ENCODE measurements at places on chromosomes 6 and 20.

DNA sequence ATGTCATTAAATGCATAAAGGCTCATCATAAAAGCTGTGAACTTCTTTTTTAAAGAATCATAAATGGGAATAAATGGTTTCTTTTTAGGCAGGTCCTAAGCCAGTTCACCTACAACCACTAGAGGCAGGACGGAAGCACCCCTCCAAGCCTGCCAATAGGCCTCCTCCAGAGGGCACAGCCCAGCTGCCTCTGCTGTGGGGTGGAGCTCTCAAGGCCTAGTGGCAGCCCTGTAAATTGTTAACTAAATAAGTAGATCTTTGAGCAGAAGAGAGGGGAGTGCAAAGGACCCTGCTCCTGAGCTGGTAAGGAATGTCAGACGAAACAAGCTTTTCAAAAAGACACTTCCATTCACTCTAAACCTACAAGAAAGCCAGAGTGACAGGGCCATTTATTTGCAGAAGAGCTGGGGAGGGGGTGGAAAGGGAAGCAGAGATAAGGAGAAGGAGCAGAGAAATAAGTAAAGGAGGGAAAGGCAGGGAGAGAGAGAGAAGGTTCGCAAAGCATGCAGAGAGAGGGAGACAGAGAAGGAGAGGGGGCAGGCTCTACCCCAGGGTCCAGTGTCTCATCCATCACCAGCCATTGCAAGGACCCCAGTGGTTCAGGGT, 18.0 kb upstream of the MAFB start:
- no peak for DNase-seq

- DNase-seq, result no peak
Observed at GRCh38 chr6:156808287-156808686, 31.1 kb downstream of the ARID1B start.

GRCh38 chr20:63547725-63548480, at the start of gene SRMS:
Gene SRMS, minus strand, starts transcription at chr20:63547749. Its CDS starts 286 bp downstream, at chr20:63547463.
- no peak for DNase-seq

DNA sequence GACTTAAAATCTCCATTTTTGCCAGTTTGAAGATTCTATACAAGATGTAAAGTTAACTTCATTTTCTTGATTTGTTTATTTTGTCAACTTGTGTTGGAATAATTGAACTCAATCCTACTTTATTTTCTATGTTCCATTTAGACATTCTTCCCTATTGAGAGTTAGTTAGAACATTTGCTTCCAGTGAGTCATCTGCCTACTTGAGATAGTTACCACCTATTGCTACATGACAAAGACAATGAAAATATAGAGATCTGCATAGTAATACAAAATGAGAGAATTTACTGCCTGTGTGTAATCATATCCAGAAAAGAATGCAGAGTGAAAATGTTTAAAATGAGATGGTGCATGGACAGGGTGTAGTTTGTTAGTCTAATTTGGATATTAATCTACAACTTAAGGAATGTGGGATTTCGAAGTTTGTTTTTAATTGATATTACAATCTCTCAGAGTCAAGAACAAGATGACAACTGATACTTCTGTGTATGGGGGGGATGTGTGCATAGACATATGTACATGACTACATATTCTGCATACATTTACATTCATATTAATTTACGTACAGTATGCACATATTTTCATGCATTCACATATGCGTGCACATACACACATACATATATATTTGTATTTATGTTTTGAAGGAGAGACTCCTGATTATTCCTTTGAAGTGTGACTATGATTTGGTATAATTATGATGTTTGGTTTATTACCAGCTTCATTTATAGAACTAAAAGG, 420.1 kb downstream of the NKAIN2 start:
- no peak for DNase-seq

DNA sequence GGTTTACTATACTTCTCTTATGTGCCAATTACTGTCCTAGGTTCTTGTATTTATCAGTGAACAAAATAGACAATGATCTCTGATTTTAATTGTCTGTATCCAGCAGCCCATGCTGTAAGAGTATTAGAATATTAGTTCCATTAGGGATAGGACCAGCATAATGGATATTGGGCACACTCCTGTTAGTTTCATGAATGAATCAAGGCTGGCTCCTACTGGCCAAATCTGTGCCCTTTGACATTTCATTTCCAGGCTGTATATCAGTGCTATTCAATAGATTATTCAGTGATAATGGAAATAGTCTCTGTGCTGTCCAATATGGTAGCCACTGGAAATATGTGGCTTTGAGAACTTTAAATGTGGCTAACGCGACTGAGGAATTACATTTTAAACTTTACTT, 1007.9 kb upstream of the FLRT3 start:
- DNase-seq, result no peak

DNA sequence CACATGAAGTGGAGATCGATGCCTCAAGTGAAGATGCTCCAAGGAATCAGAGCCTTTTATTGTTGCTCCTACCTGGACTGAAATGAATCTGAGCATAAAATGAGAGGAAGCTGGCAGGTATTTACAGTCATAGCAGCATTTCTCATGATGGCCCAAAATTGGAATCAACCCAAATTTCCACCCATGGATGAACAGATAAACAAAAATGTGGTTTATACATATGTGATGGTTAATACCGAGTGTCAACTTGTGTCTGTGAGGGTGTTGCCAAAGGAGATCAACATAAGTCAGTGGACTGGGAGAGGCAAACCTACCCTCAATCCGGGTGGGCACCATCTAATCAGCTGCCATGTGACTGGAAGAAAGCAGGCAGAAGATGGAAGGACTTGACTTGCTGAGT, 178.2 kb downstream of the PTPRT start:
- DNase-seq, result no peak

- DNase-seq, result no peak
Observed at GRCh38 chr6:28607990-28608389, 82.3 kb downstream of the GPX5 start.

GRCh38 chr20:32792316-32792715, 27.4 kb upstream of the MAPRE1 start:
- no peak for DNase-seq

DNA sequence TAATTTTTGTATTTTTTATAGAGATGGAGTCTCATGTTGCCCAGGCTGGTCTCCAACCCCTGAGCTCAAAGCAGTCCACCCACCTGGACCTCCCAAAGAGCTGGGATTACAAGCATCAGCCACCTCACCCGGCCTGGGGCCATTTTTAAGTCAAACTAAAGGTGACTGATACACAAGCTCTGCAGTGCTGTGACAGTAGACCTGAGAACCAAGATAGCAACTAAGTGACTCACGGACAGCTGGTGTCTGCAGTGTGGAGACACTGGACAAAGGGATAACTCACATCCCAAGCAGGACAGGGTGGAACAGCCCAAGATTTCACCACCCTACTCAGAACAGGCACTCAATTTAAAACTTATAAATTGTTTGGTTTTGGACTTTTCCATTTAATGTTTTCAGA, 402.5 kb downstream of the CD83 start:
- no peak for DNase-seq

DNA sequence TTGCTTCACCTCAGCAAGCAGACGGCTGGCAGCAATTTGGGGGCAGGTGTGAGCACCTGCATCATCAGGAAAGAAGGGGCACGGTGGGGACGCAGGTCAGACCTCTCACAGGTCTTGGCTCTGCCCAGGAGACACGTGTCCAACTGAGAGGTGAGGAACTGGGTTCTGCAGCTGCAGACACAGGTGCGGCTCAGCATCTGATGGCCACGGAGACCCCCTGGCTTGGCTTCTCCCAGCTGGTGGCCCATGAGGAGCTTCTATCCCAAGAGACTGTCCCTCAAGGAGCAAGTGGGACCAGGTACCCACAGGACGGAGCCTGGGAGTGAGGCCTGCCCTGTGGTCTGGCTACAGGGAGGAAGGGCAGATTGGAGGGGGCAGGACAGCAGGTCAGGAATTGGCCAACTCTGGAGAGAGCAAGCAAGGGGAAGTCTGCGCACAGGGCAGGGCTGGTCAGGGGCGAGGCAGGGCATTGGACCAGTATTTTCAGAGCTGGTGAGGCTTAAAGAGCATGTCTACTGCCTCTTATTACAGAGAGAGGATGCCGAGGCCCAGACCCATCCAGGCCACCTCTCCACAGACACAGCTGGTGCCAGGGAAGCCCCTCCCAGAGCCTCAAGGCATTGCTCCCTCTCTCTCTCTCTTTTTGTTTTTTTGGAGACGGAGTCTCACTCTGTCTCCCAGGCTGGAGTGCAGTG, 4.2 kb downstream of the STMN3 start:
- no peak for DNase-seq

GRCh38 chr20:53677447-53678314, 84.0 kb upstream of the ZNF217 start:
- peak; percentile 17 for DNase-seq

GRCh38 chr6:166626177-166627032, 646 bp downstream of the RPS6KA2 start:
- peak; percentile 17 for DNase-seq

- no peak for DNase-seq
Observed at GRCh38 chr6:41651246-41651961, 13.1 kb downstream of the MDFI start.

- no peak for DNase-seq
Observed at GRCh38 chr20:9040863-9041524, 27.9 kb upstream of the PLCB4 start.

GRCh38 chr6:145631374-145631773, 103.9 kb downstream of the EPM2A start:
- DNase-seq, result no peak

GRCh38 chr6:53527249-53527765, 17.6 kb downstream of the GCLC start:
- DNase-seq, result no peak

DNA sequence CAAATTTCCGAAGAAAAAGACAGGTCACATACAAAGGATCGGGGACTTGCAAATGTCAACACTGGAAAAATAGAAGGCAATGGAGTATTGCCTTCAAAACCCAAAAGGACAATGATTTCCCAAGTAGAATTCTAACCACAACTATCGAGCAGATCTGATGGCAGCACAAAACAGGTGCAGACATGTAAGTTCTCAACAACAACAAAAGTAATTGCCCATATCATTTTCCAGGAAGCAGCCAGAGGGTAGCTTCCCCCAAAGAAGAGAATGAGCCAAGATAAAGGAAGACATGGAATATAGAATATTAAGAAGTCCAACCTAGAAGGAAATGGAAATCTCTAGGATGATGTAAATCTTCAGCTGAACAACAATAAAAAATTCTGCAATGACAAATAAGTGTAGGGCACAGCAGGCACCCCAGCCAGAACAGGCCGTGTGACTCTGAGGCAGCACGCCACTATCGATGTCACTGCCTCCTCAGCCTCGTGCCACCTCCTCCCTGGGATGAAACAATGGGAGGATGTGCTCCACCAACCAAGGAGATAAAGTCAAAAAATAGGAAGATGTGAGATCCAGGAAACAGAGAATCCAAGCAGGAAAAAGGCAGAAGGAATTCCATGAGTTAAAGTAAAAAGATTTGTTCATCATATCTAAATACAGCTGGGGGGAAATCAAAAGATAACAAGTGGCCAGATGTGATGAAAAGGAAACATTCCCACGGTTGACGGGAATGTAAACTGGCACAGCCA, 34.1 kb downstream of the SERPINB1 start:
- no peak for DNase-seq

- DNase-seq, result no peak
Observed at GRCh38 chr6:146949425-146949824, 254.8 kb upstream of the STXBP5 start.

- no peak for DNase-seq
Observed at GRCh38 chr20:10263385-10264165, 44.9 kb downstream of the SNAP25 start.

DNA sequence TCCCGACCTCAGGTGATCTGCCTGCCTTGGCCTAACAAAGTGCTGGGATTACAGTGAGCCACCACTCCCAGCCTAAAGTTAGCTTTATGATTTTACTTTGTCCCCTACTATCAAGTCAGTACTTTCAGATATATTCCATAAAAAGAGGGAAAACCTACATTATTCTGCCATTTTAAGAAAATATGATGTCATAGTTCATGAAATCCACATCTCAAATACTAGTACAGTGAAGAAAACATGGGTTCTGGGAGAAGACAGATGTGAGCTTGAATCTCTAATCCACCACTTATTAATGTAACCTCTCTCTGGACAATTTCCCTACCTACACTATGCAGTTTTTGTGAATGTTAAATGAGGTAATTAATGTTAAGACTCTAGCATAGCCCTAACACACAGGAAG, 74.5 kb downstream of the PDE10A start:
- no peak for DNase-seq

DNA sequence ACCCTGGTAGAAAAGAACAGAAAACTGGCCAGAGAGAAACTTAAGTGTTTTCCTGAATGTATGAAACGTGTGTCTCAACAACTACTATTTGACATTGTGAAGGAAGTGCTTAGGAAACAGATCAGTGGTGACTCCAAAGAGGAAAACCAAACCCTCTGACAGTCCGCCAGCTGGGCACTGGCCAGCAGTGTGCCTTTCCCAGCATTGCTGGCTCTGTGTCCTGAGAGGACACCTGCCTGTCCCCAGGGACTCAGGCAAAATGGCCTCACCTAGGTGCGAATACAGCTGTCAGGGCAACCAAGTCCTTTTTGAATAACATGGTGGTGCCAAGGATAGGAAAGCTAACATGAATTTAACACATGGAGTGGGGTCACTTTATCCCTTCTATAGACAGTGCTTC, 72.5 kb downstream of the NDUFAF5 start:
- DNase-seq, result no peak

GRCh38 chr6:10030942-10031537, 383.8 kb downstream of the TFAP2A start:
- DNase-seq, result no peak

DNA sequence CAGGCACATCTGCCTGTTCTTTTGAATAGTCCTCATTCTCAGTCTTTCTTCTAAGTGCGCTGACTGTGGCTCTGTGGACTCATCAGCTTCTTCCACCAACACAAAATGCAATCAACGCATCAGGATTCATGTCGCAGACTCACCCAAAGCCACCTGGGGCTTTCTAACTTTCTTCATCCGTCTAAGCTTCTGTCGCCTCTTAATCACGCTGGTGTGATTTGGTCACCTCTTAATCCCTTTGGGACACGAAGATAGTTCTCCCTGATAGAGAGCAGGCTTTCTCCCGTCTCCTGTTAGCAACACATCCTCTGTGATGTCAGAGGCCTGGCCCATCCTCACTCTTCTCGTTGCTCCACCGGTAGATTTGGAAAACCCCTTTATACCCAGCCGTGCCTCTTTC, 78.0 kb upstream of the FOXQ1 start:
- DNase-seq, result no peak

DNA sequence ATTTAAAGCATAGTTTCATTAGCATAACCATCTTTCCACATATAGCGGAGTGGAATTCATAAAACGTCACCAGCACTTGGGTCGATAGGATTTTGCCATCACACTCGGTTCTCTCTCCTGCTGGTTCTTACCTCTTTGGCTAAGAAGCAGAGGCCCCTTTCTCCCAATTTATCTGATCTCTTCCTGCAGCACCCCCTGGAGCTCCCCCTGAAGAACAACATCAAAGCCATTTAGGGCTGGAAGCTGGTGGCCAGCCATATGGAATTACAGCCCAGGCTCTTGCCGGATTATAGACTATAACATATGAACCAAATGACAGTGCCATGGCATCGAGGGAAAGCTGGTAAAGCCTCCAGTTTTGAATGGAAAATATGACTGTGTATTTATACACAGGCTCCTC, 6.4 kb upstream of the KIF6 start:
- DNase-seq, result no peak

All from activated T-cell treated with anti-CD3 and anti-CD28 coated beads for 1 hour (primary cell).